Activated T-helper 1 cell treated with anti-CD3 and anti-CD28 coated beads, Interleukin-12 subunit alpha, Interleukin-12 subunit beta, Interleukin-2, Interleukin-4 antibody, amounts not matched to agents 30 ng/mL and 10 ng/mL and 1 ng/mL, durations not matched to agents 14 hours and 24 hours and 36 hours (primary cell): ENCODE measurements at places on chromosomes 6 and 20. TPM values are rescaled to one million over a fixed set of nuclear protein-coding genes. Genes with fewer than 3 reads are reported as not detected.

- peaks cover 21% of the 10 kb centered on the region for H3K27me3 ChIP-seq
- no peaks in the 10 kb centered on the region for H3K36me3 ChIP-seq
- H3K27ac ChIP-seq = no peak overlapping the region
- H3K4me1 ChIP-seq = no peaks in the 10 kb centered on the region
Observed at GRCh38 chr6:11023032-11023431, 21.1 kb downstream of the ELOVL2 start.

DNA sequence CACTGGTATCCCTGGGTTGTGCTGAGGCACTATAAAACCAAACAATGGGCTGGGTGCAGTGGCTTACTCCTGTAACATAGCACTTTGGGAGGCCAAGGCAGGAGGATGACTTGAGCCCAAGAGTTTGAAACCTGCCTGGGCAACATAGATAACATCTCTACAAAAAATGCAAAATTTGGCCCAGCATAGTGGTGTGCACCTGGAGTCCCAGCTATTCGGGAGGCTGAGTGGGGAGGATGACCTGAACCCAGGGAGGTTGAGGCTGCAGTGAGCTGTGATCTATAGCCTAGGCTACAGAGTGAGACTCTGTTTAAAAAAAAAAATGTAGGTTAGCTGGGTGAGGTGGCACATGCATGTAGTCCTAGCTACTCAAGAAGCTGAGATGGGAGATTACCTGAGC lies 7.7 kb upstream of the SLC4A11 start:
- peaks cover 46% of the 10 kb centered on the region for H3K27me3 ChIP-seq
- DNase-seq = no peak
- H3K27ac ChIP-seq = no peak overlapping the region
- H3K4me1 ChIP-seq = no peaks in the 10 kb centered on the region

DNA sequence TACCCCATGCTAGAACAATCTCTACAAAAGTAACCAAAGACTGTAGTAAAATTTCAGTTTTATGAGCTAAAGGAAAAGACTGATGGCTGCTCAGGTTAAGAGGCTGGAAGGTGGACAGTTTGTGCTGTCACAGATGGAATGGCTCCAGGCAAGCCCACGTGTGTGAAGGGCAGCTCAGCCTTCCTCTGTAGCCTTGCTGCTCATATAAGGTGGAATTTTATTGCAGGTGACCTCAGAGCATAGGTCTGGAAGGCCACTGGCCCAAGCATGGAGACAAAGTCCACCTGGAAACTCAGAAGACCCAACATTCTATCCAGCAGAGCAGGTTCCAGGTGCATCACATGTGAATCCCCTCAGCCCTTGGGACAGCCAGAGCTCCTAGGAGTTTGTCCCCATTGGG lies 53.6 kb downstream of the KAT14 start:
- H3K4me3 ChIP-seq = no peak overlapping the region
- peaks cover 2% of the 10 kb centered on the region for H3K36me3 ChIP-seq
- DNase-seq = no peak
- H3K27ac ChIP-seq = no peak overlapping the region
- no peaks in the 10 kb centered on the region for H3K27me3 ChIP-seq

- H3K4me3 ChIP-seq = no peak overlapping the region
- peaks cover 4% of the 10 kb centered on the region for H3K36me3 ChIP-seq
- no peak for DNase-seq
- no peak overlapping the region for H3K27ac ChIP-seq
- peaks cover 10% of the 10 kb centered on the region for H3K27me3 ChIP-seq
Observed at GRCh38 chr20:63293456-63293855, 470 bp downstream of the COL20A1 start.

GRCh38 chr6:151481786-151482185 lies 12.0 kb upstream of the CCDC170 start:
- peaks cover 27% of the 10 kb centered on the region for H3K4me1 ChIP-seq
- no peak for DNase-seq
- H3K36me3 ChIP-seq = peaks cover 5% of the 10 kb centered on the region
- no peak overlapping the region for H3K4me3 ChIP-seq

- H3K4me1 ChIP-seq = peaks cover 23% of the 10 kb centered on the region
- peaks cover 11% of the 10 kb centered on the region for H3K36me3 ChIP-seq
- no peak overlapping the region for H3K4me3 ChIP-seq
- no peak overlapping the region for H3K27ac ChIP-seq
- H3K27me3 ChIP-seq = peaks cover 46% of the 10 kb centered on the region
Observed at GRCh38 chr6:26594131-26594498, 2.6 kb upstream of the ABT1 start.

DNA sequence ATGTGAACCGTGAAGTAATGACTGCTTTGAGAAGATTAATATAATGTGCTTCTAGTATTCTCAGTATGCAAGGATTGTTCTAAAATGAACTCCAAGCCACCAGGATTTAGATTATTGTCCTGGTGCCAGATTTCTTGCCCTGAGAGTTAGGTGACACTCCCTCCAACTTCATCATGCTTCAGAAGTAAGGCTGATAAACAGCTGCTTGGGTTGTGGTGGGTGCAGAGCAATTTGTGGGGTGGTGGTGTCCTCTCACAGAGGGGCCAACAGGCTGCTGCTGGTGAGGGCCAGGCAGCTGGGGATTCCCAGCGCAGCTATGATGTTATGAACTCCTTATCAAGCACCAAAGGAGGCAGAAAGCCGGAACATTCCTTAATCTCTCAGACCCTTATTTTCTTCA lies 114.6 kb downstream of the MCHR2 start:
- no peak overlapping the region for H3K4me3 ChIP-seq
- peaks cover 5% of the 10 kb centered on the region for H3K27me3 ChIP-seq
- no peaks in the 10 kb centered on the region for H3K36me3 ChIP-seq
- H3K4me1 ChIP-seq = no peaks in the 10 kb centered on the region
- no peak for DNase-seq

DNA sequence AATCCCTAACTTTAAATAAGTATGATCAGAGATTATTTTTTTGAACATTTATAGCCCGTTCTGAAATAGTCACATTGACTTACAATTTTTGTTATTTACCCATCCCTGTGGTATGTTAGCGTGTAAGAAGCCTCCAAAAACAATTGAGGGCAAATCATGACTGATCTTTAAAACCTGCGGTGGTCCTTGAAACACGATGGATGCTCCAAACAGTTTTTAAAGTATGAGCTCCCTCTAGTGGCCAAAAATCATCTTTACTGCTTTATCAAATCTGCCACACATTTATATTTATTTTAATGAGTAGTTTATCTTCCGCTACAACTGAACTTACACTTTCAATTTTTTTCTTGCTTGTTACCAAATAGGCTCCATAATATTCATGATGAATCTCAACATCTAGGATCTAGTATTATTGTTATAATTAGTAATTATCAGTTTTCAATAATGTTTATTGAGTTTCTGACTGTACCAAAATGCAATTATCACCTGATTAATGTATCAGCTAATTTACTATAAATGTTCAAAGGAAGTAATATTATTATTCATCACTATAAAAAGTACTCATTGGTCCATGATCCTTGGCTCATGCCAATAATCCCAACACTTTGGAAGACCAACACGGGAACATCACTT lies 52.2 kb downstream of the MARCKS start:
- no peak for DNase-seq
- H3K36me3 ChIP-seq = no peaks in the 10 kb centered on the region
- H3K4me3 ChIP-seq = no peak overlapping the region
- H3K27ac ChIP-seq = no peak overlapping the region
- H3K4me1 ChIP-seq = no peaks in the 10 kb centered on the region

DNA sequence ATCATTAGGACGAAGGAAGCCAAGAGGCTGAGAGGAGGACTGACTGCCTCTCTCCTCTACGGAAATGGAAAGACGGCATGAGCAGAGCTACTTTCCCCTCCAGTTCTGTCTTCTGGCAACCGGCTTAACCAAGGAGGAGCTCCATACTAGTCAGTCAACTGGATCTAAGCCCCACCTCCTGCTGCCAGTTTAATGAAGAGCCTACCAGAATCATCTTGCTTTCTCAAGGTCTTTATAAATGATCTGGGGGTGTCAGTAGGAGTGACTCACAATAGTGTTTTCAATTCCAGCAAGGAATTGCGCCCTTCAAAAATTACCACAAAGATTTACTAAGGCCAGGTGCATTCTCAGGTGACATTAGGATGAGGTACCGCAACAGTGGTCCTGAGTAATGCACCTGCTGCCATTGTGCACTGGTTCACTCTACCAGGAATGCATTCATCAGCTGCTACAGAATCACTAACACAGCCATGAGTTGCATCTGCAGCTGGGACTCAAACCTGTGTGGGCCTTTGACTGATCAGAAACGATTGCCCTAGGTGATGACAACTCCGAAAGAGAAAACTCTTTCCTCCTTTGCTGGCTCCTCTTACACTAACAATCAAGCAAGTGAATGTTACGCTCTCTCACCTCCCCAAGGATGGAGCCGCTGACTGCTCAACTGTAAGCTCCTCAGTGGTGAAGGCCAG lies 2.8 kb downstream of the UQCC2 start:
- H3K36me3 ChIP-seq = peaks cover 25% of the 10 kb centered on the region
- no peak overlapping the region for H3K27ac ChIP-seq
- no peak for DNase-seq

- H3K4me1 ChIP-seq = no peaks in the 10 kb centered on the region
- DNase-seq = no peak
- no peak overlapping the region for H3K4me3 ChIP-seq
- no peak overlapping the region for H3K27ac ChIP-seq
- H3K36me3 ChIP-seq = no peaks in the 10 kb centered on the region
Observed at GRCh38 chr6:17923401-17923863, 64.0 kb downstream of the KIF13A start.

- no peak for DNase-seq
- H3K27me3 ChIP-seq = no peaks in the 10 kb centered on the region
- H3K36me3 ChIP-seq = no peaks in the 10 kb centered on the region
- H3K4me1 ChIP-seq = no peaks in the 10 kb centered on the region
- H3K4me3 ChIP-seq = no peak overlapping the region
- no peak overlapping the region for H3K27ac ChIP-seq
Observed at GRCh38 chr6:121828146-121828886, 392.9 kb downstream of the GJA1 start.

GRCh38 chr6:149852180-149852579 lies 12.0 kb downstream of the LRP11 start:
- no peak overlapping the region for H3K27ac ChIP-seq
- no peak overlapping the region for H3K4me3 ChIP-seq
- peaks cover 24% of the 10 kb centered on the region for H3K27me3 ChIP-seq
- peaks cover 2% of the 10 kb centered on the region for H3K36me3 ChIP-seq

DNA sequence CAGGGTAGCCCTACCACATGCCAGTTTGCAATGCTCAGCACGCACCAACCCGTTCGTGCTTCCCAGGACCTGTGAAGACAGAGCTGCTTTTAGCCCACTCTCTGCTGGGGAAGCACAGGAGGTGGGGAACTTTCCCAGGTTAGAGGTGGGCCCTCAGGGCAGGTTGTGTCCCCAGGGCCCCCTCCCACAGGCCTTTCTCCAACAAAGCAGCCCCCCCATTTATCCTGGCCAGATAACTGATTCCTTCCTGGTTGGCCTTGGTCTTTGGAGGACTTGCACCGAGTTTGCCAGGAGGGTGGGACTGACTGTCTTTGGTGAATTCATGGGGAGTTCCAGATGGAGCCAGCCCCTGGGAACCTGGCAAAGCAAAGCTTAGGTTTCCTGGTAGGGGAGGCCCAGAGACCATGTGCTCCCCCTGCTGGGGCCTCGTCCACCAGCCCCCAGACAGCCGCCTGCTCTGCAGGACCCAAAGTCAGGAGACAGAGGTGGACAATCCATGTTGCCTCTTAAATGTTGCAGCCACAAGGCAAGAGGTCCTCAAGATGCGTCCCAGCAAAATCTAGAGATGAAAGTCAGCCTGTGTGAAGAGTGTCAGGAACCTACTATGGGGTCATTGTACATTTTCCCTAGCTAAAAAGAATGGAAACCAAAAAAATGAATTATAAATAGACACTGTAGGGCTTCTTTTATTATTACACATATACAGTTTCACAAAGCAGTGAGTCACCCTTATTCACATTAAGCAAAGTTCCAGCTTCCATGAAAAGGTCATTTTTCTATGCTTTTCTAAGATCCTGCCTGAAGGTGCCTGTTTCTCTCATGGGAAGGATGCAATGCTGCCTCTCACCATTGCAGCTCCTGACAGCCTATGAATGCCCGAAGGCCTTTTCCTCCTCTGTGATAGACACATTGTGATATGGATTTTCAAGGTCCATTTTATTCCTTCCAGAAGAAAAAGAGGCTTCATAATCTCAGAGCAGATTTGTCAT lies 497.8 kb downstream of the PREX1 start:
- no peaks in the 10 kb centered on the region for H3K36me3 ChIP-seq
- H3K4me1 ChIP-seq = no peaks in the 10 kb centered on the region
- DNase-seq = no peak
- H3K4me3 ChIP-seq = no peak overlapping the region
- H3K27ac ChIP-seq = no peak overlapping the region
- peaks cover 4% of the 10 kb centered on the region for H3K27me3 ChIP-seq

DNA sequence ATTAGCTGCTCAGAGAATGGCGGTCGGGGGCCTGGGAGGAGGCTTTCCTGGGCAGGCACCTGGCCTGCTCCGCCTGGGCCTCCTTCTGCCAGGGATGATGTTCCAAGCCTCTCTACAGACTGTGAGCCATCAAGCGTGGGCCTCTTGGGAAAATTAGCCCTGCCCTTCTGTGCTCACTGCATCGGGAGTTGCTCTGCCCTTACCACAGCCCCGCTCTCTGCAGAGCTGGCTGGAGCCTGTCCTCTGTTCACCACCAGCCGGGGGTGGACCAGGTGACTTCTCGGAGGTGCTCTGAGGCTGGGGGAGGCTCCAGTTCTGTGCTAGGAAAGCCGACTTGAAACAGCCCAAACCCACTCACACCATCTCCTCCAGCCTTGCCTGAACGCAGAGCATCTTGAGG lies 24.2 kb downstream of the MDGA1 start:
- H3K36me3 ChIP-seq = no peaks in the 10 kb centered on the region
- peaks cover 8% of the 10 kb centered on the region for H3K27me3 ChIP-seq
- no peak overlapping the region for H3K27ac ChIP-seq
- DNase-seq = no peak
- no peak overlapping the region for H3K4me3 ChIP-seq

DNA sequence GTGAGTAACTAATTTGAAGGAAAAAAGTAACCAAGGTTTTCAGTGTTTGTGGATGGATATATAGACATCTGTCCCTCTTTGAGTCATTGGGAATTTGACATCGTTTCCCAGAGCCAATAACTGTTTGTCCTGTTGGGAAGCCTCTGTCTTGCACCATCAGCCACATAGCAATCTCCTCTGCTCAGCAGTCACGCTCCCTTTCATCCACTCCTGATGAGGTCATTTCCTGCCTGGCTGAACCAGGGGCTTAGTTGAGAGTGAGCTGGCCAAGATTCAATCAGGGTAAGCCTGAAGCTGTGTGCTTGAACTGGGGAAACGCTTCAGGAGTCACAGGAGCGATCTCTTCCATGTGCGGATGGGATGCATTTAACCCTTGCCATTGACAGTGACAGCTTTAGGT lies 121.5 kb upstream of the FOXQ1 start:
- H3K36me3 ChIP-seq = no peaks in the 10 kb centered on the region
- H3K4me3 ChIP-seq = no peak overlapping the region
- H3K4me1 ChIP-seq = no peaks in the 10 kb centered on the region
- DNase-seq = no peak
- peaks cover 2% of the 10 kb centered on the region for H3K27me3 ChIP-seq

Gene MUC22
- total RNA-seq = not detected in 2 replicates

Gene LST1
- 63.0 and 66.6 TPM in 2 replicates for total RNA-seq

Gene VSX1
- total RNA-seq = not detected in 2 replicates

Gene MAS1
- total RNA-seq = not detected in 2 replicates

Gene TMEM239
- not detected in 2 replicates for total RNA-seq

Gene SLPI
- total RNA-seq = not detected in 2 replicates

Gene SGK2
- total RNA-seq = 0.17 TPM in 1 of 2 replicates, not detected in the other
